ENCODE measurements at places on chromosomes 1 and 21.

DNA sequence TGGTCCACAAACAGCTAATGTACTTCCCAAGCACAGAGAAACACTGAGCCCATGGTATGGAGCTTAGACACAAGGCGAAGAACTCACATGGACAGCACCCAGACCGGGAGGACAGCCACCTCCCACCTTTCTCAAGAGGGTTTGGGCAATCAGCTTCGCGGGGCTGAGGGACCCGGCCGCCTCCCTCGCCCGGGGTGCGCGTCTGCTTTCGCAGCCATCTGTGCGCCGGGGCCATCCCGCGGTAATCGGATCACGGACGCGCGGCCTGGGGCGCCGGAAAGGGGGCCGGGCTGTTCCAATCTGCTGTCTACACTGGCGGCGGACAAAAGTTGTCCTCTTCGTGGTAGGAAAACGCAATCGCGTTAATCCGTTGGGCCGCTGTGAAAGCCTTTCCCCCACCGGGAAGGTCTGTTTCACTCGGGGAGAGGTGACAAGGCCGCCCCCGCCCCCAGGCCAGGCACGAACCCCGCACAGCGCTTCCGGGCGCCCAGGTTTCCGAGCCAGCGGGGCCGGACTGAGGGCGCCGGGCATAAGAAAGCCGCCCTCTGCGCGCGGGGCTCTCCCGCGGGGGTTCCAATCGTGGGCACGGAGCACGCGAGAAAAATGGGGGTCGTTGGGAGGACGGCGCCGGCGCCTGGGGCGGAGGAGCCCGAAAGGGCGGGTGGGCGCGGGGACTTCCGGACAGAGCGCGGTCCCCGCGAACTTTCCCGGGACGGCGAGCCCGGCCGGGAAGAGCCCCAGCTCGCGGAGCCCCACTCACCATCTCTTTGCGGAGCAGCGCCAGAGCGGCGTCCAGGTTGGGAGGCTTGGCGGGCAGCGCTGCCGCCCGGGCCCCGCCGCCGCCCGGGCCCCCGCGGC is 664 bp downstream of the FAM89A start:
- no peak for DNase-seq

- no peak for DNase-seq
These were observed 3.2 kb downstream of the CDKN2C start for GRCh38 chr1:50973255-50973654.

GRCh38 chr1:22216210-22216883 is 73.5 kb upstream of the WNT4 start:
- no peak for DNase-seq

DNA sequence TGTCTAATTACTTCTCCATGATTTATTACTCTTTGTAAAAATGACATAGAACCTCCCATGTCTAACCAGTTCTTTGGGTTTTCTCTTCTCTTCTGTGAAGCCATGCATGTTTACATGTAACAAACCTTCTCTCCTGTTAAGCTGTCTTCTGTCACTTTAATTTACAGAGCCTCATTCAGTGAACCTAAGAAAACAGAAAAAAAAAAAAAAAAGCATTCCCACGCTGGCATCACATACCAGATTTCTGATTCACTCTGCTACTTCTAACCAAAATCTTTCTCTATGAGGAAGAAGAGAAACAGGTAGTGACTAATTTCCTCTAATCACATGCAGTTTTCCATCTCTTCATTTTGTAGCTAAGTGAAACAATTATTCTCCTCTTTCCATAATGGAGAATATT is 141.4 kb upstream of the CXADR start:
- DNase-seq: no peak

GRCh38 chr1:47515164-47515789 is 77.4 kb downstream of the FOXD2 start:
- no peak for DNase-seq

- DNase-seq: no peak
These were observed 14.5 kb downstream of the IFNAR2 start for GRCh38 chr21:33244082-33244778.

Data from GM12878 (cell line).